HFF-Myc (cell line): ENCODE measurements at places on chromosomes 11 and 22.
A peak's percentile ranks its signal among the peaks of the same experiment; 100 is the strongest.

- DNase-seq: no peak
Observed at GRCh38 chr22:19098157-19098556, 24.1 kb downstream of the DGCR2 start.

- no peak for DNase-seq
Observed at GRCh38 chr11:12958986-12959385, 50.1 kb upstream of the RASSF10 start.

GRCh38 chr11:67456068-67456705, 1.0 kb downstream of the CABP4 start:
- DNase-seq: no peak

DNA sequence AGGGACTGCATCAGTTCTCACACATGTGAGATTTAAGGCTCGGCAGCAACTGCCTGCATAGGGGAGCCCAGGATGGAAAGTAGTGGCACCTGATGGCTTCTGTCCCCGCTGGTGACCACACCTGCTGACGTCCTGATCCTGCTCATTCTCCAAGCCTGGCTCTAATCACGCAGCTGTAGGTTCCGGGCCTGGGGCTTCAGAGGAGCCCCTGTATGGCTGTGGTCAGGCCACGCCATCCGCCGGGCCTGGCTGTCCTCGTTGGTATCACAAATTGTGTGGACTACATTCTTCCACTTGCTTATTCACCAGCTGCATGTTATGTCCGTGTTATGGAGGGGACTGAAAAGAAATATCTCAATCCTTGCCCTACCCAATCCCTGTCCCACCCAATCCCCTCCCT, 580.0 kb downstream of the TBC1D22A start:
- no peak for DNase-seq

GRCh38 chr11:28673691-28674432, 565.7 kb downstream of the METTL15 start:
- DNase-seq: peak; percentile 78

GRCh38 chr11:101401245-101401644, 182.6 kb downstream of the TRPC6 start:
- DNase-seq: no peak

DNA sequence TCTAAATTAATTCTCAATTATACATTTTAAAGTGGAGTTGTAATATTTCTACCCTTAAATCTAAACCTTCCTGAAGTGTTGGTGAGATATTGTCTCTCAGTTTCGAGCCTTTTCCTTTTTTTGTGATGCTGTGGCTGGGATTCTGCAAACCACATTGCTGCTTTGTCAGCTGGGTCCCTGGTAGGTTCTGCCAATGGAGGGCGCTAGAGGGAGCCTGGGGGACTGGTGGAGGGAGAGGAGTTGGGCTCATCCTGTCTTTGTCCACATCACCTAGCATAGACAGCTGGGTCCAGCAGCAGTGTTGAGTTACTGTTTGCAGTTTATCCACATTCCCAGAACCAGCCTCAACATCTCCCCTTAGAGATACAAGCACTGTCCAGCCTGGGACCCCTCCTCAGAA, 41.0 kb downstream of the TRAF6 start:
- DNase-seq: no peak

GRCh38 chr22:20436768-20437612, 635 bp downstream of the SCARF2 start:
- DNase-seq: no peak

DNA sequence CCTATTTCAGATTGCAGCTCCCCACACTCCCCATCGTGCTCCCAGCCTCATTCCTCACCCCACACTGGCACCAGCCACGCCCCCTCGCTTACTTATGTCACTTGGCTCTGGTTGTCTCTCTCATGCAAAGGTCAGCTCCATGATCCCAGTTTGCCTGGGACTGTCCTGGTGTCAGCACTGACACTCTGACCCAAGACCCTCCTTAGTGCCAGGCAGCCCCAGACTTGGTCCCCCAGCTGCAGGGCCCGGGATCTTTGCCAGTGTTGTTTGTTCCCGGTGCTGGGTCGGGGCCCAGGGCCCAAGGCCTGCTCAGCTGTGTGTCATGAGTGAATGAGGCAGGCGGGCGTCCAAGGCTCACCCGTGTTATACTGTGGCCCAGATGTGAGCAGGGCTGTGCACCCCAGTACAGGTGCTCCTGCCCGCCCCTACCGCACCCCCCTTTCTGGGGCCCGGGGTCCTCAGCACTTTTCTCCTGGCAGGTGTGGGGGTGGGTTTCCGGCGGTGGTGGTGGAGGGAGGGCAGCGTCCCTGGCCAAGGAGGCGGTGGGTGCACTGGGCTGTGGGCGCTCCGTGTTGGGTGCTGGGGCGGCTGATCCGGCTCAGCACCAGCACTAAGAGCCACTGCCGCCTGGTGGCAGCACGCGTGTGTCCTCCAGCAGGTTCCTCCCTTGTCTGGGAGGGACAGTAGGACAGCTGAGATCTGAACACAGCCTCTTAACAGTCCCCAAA, 19.5 kb downstream of the IL17REL start:
- DNase-seq: no peak

GRCh38 chr11:38648604-38649003, 2050.6 kb upstream of the RAG2 start:
- no peak for DNase-seq

GRCh38 chr11:3022982-3023381, 30.9 kb upstream of the NAP1L4 start:
- no peak for DNase-seq

DNA sequence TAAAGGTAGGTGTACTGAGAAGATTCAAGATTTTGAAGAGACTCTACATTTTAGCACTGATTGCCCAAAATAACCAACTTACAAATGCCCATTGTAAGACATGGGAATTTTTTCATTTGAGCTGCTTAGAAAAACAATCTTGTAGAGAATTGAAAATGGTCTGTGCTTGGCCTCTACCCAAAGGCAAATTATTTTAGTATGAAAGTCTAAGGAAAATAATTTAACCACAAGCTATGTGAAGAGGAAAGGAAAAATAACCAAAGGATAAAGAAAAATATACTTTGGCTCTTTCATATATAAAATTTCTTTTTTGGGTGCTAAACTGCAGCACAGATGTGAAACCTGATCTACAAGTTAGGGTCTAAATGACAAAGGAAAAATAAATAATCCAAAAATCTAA, 54.9 kb downstream of the ME3 start:
- DNase-seq: no peak

GRCh38 chr11:94120946-94121345, 7.7 kb upstream of the PANX1 start:
- no peak for DNase-seq

GRCh38 chr22:26777156-26777801, 119.9 kb downstream of the MIAT start:
- DNase-seq: no peak

DNA sequence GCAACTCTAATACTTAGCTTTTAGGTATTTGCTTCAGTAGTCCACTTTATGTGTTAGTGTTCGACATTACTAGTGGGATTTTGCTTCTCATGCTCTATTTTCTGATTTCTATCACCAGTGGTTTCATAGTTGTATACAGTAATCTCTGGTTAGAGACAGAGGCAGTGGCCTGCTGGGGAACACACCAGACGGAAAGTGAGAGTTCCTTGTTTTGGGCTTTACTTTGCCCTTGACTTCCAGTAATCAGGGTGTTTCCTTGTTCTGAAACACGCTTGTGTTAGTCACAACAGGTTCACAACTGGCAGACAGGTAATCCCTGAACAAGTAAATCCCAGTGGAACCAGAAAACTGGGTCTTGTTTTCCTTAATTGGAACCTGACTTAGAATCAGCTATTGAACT, 56.0 kb downstream of the PACS1 start:
- no peak for DNase-seq

DNA sequence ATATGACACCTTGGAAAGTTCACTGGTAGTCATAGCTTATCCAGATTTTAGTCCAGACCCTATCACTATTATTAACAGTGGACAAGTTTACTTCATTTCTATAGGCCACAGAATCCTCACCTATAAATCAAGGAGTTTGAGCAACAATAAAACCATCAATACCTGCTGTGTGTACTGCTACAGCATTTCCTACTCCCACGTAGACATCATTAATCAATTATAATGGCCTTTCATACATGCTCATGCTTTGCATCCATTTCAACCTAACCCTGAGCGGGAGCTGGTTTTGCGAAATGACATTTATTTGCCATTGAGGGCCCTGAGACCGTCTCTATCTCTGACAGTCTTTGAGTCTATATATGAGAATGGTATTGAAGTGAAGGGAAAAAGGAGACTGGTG, 312.3 kb downstream of the FAT3 start:
- DNase-seq: no peak

DNA sequence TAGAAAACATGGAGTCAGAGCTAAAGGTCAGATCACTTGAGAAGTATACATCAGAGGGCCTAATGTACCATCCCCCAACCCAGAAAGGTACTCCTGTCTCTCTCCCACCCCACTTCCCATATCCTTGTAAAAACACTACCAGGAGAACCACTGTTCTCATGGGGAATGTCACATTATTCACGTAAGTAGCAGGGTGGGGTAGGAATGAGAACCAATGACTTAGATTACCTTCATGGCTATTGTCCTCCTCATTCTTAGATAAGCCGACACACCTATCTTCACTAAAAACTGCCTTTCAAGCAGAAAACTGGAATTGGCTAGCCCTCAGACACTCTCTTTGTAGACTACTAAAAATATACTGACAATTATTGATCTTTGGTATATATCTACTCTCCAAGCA, 63.6 kb downstream of the CEP57 start:
- no peak for DNase-seq

DNA sequence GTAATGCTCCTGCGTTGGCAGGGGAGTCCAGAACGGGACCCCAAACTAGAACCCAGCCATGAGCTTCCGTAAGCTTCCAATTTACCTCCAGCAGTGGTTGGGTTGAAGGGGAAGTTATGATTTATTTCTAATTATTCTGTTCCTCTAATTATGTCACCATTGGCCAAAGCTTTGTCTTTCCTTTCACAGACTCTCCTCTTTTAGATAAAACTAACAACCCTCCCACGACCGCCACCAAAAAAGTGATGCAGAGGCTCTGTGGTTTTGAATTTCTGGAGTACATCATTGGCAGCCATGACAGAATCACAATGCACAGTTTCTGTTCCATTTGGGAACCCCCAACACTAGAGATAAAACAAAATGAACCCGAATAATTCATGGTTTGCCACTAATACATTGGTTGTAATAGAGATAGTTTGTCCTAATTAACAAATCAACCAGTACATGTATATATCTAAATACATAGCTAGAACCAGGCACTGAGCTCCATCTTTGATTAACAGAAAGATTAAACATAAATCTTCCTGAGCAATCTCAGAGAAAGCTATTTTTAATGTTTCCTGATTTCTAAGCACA, 64.3 kb downstream of the ETS1 start:
- DNase-seq: no peak

DNA sequence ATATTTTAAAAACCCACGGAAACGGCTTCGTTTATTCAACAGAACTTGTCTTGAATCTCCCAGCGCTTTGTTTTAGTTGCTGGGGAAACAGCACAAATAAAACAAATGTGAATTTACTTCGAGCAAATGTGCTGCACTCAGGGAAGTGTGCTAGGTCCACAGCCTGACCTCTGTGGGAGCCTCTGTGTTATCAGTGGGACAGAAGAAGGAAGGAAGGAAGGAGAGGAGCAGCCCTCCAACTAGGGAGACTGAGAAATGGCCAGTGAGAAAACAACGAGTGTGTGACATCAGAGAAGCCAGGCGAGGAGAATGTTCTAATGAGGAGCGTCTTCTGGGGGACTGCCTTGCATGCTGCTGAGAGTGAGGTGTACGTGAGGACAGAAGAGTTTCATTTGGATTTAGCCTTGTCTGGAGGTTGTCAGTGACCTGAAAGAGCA, 42.7 kb downstream of the PPP6R3 start:
- no peak for DNase-seq

- DNase-seq: no peak
Observed at GRCh38 chr11:19984048-19984742, 176.1 kb downstream of the DBX1 start.

GRCh38 chr22:16808744-16809143, 16.5 kb downstream of the XKR3 start:
- no peak for DNase-seq

DNA sequence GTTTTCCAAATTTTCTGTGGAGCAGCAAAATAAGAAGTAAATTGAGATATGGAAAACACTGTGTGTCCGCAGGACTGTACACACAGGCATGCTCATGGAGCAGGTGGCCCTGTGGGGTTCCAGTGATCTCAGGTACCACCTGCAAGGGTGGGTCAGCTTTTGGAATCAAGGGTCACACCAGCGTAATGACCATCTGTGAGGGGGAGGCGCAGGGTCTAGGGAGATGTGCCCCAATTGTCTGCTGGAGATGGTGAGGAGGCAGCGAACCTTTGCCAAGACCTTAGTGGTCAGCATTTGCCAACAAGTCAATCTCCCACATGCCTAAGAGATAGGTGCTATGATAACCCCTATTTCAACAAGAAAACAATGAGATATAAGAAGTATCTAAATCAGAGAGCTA, 49.4 kb downstream of the SHANK2 start:
- no peak for DNase-seq

- no peak for DNase-seq
Observed at GRCh38 chr11:75931124-75931523, 116.1 kb downstream of the UVRAG start.

- DNase-seq: no peak
Observed at GRCh38 chr11:92845805-92846204, 123.6 kb upstream of the MTNR1B start.

GRCh38 chr11:59647245-59647980, 21.4 kb downstream of the PATL1 start:
- no peak for DNase-seq

DNA sequence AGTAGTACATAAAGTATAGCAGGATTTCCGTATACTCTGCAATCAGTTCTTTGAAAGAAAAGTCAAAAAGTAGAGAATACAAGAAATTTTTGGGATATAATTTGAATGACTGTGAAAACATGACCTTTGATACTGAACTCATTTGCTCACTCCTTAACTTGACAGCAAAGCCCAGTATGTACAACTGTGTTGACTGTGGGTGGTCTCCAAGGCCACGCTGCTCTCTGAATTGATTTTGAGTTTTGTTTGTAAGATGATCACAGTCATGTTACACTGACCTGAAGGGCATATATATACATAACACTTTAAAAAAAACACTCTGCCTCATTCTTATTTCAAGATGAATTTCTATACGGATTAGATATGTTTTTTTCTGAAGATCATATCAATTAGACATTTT, 9.5 kb upstream of the AMOTL1 start:
- no peak for DNase-seq

DNA sequence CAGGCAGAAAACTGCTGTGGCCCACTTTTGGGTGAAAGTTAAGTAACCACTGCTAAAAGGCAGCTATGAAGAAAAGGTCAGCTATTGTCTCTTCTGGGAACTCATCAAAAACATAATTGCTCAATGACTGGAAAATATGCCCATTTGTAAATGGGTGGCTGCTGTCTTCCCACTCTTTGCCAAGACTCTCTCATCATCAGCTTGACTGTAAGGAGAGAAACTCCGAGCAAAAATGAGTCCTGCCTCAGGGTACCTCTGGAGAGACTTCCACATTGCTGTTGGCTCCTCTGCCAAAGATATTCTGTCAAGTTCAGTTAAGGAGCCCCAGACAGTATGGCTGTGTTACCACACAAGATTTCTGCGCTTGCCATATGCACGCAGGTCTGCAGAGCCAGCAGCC, 138.7 kb downstream of the BBOX1 start:
- no peak for DNase-seq
